ENCODE measurements at places on chromosomes 7 and 10. TPM values are rescaled to one million over a fixed set of nuclear protein-coding genes. Genes with fewer than 3 reads are reported as not detected.
A peak's percentile ranks its signal among the peaks of the same experiment; 100 is the strongest.

- H3K27me3 ChIP-seq, result peaks cover 20% of the 10 kb centered on the region
- H3K36me3 ChIP-seq, result no peaks in the 10 kb centered on the region
- DNase-seq, result peak; percentile 70
- H3K4me1 ChIP-seq, result peaks cover 51% of the 10 kb centered on the region
Measured at GRCh38 chr7:28955718-28956607, 2.2 kb downstream of the TRIL start.

- H3K27ac ChIP-seq, result peak overlapping the region; percentile 57
- peaks cover 65% of the 10 kb centered on the region for H3K4me1 ChIP-seq
- peaks cover 11% of the 10 kb centered on the region for H3K36me3 ChIP-seq
- H3K27me3 ChIP-seq, result no peaks in the 10 kb centered on the region
- peak; percentile 57 for DNase-seq
Measured at GRCh38 chr10:62048919-62049623, 147.6 kb downstream of the ARID5B start.

- DNase-seq, result no peak
- peaks cover 35% of the 10 kb centered on the region for H3K36me3 ChIP-seq
- no peak overlapping the region for H3K27ac ChIP-seq
- no peak overlapping the region for H3K4me3 ChIP-seq
- no peaks in the 10 kb centered on the region for H3K27me3 ChIP-seq
Measured at GRCh38 chr7:128777156-128778123, 1.8 kb upstream of the OPN1SW start.

DNA sequence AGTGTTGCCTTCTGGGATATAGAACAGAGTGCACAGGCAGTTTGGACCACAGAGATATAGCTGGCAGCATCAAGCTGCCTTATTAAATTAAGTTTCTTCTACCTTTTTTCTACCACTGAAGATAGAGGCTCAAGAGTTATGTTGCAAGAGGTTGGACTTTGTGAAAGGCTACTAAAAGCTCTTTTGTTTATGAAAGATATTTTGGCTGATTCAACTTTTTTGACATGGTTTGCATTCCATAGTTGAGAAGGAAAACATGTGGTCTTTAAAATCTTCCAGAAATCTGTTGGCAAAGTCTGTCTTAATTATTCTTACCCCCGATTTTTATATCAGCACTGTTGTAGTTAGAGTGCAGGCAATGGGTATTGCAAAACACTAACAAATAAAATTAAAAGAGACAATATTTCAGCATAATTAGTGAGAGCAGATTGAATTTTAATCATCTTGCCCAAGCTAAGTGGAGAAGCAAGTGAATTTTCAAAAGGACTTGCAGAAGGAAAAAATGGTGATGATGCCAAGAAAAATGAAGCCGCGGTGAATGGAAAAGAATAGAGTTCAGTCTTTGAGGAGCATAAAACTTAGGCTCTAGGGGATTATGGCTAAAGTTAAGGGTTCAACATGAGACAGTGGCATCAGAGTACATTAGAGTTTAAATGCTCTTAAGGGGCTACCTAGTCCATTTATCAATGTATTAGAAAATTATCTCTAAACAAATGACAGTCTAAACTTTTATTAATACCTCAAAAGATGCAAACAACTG, 450.9 kb upstream of the CNTNAP2 start:
- no peak overlapping the region for H3K4me3 ChIP-seq
- no peak for DNase-seq
- H3K27ac ChIP-seq, result no peak overlapping the region
- peaks cover 7% of the 10 kb centered on the region for H3K36me3 ChIP-seq

DNA sequence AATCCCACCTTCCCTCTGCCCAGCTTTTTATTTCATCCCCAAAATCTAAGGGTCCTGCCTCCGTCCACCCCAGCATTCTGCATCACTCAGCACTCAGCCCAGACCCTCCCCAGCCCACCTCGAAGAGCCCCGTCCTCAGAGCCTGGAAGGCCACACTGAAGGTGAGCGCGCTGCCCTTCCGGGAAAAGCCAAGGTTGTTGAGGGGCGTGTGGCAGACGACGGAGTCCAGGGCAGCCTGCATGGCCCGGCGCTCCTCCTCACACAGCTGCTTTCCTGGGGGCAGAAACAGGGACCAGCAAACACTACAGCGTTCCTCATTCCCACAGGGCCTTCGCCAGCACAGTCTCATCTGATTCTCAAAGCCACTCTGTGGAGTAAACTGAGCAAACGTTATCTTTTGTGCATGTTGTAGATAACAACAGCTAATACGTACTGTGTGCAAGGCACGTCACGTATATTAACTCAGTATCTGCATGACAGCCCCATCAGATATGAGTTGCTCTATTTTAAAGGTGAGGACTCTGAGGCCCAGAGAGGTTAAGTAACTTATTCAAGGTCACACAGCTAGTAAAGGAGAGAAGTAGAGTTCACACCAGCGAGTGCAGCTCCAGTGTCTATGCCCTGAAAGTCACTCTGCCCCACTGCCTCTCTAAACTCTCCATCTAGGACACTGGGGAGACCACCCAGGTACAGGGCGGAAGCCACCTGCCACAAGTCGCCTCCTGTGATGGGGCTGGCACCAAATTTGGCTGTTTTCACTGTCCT, 2.8 kb downstream of the TRAPPC14 start:
- H3K27me3 ChIP-seq, result no peaks in the 10 kb centered on the region
- peak overlapping the region; percentile 93 for H3K4me3 ChIP-seq

DNA sequence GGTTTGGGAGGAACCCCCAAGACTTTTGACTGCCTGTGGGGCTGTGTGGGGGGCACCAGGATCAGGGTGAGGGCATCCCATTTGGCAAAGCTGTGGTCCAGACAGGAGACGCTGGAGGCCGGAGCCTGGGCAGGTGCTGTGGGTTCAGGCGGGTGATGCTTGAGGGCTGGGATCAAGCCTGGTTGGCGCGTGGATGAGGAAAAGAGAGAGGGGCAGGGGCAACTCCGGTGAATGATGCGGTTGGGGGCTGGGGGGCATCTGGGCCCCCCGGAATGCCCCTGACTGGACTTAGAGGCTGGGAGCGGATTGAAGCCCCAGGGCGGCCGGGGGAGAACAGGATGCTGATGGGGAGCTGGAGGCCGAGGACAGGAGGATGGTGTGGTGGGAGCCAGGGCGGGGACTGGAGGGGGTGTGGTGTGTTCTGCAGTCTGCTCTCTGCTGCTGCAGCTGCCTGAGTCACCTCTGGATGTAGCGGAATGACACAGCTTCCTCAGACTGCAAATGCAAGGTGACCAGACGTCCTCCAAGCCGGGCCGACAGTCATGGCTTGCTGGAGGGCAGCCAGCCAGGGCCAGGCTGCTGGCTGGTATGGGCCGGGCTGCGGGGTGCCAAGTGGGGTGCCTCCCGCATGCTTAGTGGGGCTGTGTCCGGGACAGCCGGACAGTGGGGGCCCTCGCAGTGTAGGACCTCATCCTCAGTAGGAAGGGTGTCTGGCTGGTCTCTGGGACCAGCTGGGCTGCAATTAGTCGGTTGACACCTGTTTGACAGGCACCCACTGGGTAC, 3.2 kb downstream of the MAFK start:
- H3K4me1 ChIP-seq, result peaks cover 26% of the 10 kb centered on the region
- no peaks in the 10 kb centered on the region for H3K36me3 ChIP-seq
- H3K27me3 ChIP-seq, result peaks cover 52% of the 10 kb centered on the region
- DNase-seq, result no peak
- no peak overlapping the region for H3K4me3 ChIP-seq
- H3K27ac ChIP-seq, result no peak overlapping the region

Gene TMEM176B
- 2.2 TPM for total RNA-seq

Gene PALD1
- 14.1 TPM for total RNA-seq

Gene LRIT1
- not detected for total RNA-seq
